M059J (cell line): ENCODE measurements at places on chromosomes 4 and X.

GRCh38 chr4:25089051-25089763 lies 58.5 kb upstream of the LGI2 start:
- DNase-seq: no peak

DNA sequence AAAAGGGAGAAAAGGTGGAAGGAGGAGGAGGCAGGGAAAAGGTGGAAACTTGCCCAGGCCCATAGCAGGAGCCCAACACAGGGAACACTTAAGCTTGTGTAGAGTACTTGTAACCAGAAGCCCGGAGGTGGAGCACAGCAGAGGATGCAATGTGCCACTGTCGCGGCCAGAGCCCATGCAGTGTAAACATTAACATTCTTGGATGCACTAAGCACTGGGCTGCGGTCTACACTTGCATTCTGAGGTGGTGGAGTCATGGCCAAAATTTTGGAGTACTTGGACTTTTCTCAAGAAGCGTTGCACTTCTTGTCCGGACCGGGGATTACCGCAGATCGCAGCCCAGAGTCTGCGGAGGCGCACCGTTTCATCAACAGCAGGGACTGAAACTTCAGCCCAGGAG lies 4.5 kb upstream of the RHOXF1 start:
- DNase-seq: peak; percentile 90

DNA sequence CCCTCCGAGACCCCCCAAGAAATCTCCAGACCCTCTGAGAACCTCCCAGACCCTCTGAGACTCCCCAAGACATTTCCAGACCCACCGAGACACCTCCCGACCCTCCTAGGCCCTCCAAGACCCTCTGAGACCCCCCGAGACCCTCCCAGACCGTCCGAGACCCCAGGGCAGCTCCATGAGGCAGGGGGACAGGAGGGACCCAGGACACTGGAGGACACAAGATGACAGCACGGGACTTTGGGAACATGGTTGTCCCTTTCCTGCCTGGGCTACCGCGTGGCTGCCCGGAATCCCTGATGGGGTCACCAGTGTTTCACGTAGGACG lies 10.3 kb downstream of the CTBP1 start:
- DNase-seq: no peak

DNA sequence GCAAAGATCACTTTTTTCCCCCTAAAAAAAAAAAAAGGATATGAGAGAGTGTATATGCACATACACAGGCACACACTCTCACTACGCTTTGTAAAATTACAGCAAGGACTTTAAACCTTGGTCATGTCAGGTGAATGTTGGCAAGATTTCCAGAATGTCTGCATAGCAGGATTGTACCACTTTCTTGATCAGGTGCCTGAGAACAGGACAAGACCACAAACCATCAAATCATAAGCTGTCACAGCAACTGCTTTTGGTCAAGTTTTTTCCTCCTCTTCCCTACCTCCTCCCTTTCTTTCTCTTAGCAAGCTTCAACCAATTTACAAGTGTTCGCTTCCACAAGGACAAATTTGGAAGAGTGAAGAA lies 15.3 kb downstream of the PPARGC1A start:
- no peak for DNase-seq

DNA sequence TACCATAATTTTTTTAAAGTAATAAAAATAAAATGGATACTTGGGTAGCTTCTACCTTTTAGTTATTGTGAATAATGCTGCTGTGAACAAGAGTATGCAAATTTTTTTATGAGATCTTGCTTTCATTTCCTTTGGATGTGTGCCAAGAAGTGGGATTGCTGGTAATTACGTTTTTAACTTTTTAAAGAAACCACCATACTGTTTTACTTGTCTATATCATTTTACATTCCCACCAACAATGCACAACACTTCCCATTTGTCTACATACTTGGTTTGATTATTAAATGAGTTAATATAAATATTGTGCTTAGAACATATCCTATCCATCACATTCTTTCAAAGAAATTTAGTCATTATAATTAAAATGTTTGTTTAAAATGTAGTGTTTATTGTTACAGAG lies 3.9 kb upstream of the SULT1B1 start:
- no peak for DNase-seq

DNA sequence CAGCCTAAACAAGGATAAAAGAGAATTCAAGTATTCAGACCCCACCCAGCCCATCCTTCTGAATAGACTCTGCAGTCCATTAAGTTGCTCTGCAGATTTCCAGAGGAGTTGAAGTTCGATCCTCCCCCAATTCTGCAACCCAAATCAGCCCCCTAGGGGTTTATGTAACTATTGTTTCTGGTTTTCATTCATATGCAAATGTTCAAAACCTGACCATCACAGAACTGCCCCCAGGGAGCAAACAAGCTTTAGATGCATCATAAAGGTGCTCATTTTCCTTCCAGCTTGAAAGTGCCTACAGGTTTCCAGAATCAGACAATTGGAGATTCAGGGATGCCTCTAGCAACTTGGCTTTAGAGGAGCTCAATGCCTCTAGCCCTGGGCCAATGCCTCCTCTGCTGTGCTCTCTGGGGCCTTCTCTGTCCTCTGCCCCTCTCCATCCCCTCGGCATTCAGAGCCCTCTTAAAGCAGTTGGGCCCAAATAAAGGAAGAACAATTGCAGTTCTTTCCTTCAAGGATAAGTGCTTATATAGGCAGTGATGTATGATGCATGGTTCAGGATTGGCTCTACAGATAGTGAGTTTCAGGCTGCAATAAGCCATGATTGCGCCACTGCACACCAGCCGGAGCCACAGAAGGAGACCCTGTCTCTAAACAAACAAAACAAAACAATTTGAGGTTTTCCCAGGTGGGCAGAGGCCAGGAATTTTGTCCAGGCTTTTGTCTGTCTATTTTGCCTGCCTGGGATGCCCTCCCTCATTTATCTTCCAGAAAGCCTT lies 23.5 kb upstream of the SPINK2 start:
- no peak for DNase-seq

DNA sequence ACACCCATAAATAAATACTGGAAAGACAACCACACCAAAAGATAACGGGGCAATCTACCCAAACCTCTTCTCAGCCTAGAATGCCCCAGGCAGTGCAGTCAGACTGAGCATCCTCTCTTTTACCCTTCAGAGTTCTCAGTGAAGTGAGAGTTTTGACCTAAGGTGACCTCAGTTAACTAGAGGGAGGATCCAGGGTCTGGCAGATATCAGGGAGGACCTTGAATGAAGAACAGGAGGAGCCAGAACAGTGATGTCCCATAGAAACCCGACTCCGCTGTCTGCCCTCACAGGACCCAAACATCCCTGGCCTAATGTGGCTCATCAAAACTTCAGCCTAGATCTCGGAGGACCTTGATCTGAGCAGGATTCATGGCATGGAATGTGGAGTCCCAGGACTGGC lies at the start of gene MAGEB3:
TSS of gene MAGEB3 (plus strand) at position 263 of the 400 bp plus-strand sequence. CDS start 5,268 bp downstream, outside the sequence.
- peak; percentile 64 for DNase-seq

DNA sequence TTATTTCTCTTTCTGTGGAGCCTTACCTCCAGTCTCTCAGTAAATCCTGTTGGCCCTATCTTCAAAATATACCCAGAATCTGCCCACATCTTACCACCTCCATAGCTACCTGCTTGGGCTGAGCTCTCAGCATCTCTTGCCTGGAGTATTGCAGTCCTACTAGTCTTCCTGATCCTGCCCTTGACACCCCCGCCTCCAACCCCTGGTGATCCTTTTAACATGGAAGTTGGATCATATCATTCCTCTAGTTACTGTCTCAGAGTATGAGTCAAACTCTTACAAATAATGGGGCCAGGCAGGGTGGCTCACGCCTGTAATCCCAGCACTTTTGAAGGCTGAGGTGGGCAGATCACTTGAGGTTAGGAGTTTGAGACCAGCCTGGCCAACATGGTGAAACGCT lies 43.1 kb upstream of the SETD7 start:
- DNase-seq: no peak

GRCh38 chrX:74325130-74326059 lies 21.4 kb downstream of the ZCCHC13 start:
- DNase-seq: no peak

DNA sequence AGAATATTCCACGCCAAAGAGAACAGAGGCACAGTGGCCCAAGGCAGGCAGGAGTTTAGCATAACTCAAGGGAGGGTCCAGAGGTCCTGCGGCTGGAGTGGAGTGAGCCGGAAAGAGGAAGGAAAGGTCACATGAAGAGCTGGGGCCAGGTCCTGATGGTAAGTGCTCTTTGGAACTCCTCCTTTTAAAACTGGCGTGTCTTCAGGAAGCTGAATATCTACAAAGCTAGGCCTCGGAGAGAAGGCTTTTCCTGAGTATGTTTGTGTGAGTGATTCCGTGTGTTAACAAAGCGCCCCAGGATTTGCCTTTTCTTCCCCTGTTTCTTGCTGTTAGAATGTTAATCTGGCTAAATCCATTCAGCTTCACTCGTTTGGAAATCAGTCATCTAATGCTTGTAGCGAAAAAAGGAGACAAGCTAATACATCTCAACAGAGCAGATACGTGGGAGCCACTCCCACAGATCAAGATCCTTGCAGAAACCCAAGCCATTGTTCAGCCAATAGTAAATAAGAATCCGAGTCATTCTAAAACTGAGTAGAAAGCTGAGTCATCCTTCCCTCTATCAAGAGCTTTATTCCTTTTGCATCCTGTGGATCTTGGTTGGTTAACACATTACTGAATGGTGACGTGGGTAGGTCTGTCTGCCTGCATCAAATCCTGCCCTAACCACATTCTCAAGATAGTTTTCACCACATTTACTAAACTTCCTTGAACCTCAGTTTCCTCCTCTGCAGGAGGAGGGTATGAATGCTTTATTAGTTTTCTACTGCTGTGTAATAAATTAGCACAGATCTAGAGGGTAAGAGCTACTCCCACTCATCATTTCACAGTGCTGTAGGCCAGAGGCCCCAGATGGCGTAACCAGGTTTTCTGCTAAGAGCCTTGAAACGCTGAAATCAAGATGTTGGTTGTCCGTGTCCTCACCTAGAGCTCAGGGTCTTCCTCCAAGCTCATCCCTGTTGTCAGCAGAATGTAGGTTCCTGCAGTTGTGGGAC lies 43.2 kb upstream of the RBM47 start:
- peak; percentile 98 for DNase-seq

DNA sequence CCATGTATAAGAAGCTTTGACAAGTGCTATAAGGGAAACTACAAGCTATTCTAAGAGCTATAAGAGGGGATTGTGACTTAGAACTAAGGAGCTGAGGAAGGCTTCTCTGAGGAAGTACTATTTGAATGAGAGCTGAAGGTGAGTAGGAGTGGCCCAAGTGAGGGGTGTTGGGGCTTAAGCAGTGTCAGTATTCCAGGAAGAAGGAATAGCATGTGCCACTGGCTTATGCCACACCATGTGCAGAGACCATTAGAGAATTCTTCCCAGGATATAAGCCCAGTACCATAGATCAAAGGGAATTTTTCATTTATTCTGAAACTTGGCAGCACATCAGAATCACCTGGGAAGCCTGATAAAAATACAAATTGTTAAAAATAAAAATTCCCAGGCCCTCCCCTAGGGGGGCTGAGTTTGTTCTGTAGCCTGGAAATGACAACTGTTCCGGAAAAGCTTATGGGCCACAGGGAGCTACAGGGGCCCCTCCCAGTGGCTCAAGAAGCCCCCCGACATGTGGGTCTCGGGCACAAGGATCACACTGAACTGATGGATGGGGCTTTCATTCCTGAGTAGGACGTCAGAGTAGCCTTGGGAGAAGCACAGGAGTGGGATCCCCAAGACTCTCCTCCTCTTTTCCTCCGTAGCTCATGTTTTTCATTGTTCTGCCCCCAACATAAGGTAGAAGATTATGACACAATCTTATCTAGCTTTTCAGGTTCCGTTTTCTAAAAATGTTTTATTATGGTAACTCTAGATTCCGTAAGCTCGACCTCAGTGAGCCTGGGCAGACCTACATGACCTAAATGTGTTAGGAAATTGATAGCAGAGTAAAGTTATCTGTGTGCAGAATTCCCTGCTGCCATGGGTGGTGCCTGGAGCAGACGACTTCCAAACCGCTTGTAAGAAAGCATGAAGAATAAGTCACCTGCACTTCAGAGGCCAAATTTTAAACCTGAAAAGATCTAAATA lies 119.3 kb downstream of the AFF1 start:
- no peak for DNase-seq

DNA sequence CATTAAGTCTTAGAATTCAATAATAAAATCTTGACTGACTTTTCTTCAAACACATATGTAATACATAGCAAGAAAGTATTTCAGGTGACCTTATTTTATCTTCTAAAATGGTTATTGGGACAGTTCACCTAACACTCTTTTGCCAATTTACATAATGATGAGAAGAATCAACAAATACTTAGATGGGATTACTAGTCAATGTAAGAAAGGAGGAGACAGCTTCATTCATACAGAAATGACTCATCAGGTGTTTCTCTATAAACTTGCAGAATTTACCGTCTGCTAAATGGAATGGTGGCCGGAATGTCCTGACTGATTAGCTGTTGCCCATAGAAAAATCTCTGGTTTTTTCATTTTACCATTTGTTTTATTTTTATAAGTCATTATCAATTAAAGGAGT lies 115.0 kb upstream of the ETNPPL start:
- DNase-seq: peak; percentile 22

DNA sequence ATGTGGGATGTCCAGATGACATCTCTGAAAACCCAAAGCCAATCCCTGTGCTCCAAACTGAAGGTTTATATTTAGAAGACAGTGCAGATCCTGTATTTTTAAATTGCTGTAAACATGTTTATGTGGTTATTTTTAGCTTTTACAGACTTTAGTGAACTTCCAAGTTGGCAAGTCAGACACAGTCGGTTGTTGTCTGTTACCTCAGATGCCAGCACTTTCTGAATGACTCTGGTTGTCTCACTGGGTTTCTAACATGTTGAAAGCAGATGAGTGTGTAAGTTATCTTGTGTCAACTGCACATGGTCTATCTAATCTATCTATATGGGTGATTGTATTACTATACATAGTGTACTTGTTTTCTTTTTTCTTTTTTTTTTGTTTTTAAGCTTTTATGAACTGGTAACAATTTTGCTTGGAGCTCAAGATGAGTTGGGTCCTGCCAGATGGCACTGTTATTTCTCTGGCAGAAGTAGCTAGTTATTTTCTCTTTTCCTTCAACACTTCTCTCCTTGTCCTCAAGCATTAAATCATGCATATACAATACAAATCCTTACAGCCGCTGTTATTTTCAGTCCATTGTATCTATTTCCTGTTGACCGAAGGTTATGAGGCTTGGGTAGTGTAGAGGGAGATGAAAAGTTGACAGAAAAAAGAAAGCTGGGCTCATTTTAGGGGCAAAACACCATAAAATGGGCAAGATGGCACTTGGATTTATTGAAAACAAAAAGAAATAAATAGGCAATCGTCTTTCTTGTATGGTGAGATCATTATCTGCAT lies 66.3 kb downstream of the GAB1 start:
- DNase-seq: no peak

GRCh38 chr4:56060036-56060435 lies 111.3 kb downstream of the CEP135 start:
- no peak for DNase-seq
